ENCODE measurements at places on chromosomes 7 and 10. TPM values are rescaled to one million over a fixed set of nuclear protein-coding genes. Genes with fewer than 3 reads are reported as not detected.

GIMAP1 gene
- polyA plus RNA-seq: 0.89 TPM

DNA sequence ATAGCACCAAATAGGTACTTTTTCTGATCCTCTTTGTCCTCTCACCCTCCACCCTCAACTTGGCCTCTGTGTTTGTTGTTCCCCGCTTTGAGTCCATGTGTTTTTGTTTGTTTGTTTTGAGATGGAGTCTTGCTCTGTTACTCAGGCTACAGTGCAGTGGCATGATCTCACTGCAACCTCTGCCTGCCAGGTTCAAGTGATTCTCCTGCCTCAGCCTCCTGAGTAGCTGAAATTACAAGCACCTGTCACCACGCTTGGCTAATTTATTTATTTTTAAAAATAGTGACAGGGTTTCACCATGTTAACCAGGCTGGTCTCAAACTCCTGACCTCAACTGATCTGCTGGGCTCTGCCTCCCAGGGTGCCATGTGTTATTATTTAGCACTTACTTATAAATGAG, 5.3 kb downstream of the ZNF273 start:
- DNase-seq: no peak

DNA sequence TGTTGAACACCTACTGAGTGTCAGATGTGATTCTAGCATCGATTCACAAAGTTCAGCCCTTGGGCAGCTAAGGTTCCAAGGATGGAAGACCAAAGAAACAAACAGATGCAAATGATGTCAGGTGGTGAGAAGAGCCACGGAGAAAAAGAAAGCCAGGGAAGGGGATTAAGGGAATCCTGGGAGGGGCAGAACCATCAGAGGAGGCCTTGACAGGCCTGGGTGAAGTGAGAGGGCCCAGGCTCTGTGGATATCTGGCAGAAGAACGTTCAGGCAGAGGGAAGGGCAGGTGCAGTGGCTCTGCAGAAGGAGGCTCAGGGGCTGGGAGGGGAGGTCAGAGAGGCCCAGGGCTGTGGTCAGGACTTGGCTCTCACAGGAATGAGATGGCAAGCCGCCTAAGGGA, 90.4 kb downstream of the C10orf105 start:
- DNase-seq: no peak

- DNase-seq: no peak
Measured at GRCh38 chr10:11482306-11482705, 129.1 kb downstream of the USP6NL start.

- DNase-seq: no peak
Measured at GRCh38 chr7:122674502-122674901, 24.4 kb downstream of the RNF133 start.

GRCh38 chr10:84258034-84258695, 13.3 kb downstream of the RGR start:
- DNase-seq: no peak

CDHR1 gene
- not detected for polyA plus RNA-seq

C10orf62 gene
- polyA plus RNA-seq: not detected

DNA sequence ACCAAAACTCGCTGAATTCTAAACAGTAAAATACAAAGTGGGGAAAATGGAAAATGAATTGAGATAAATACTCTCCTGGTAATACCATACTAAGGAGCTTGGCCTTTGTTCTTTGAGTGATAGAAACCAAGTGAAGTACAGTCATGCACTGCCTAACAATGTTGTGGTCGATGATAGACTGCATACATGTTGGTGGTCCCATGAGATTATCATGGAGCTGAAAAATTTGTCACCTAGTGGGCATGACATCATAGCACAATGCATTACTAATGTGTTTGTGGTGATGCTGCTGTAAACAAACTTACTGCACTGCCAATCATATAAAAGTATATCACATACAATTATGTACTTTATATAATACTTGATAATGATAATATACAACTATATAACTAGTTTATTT, 419.1 kb downstream of the ARL4A start:
- DNase-seq: no peak

CPEB3 gene
- 3.7 TPM for polyA plus RNA-seq

Data from small intestine (tissue), 16 donors.